ENCODE measurements at places on chromosomes 6 and 20. TPM values are rescaled to one million over a fixed set of nuclear protein-coding genes. Genes with fewer than 3 reads are reported as not detected.

MEP1A gene
- total RNA-seq: not detected

LAMP5 gene
- 0.17 TPM for total RNA-seq

KCNS1 gene
- 10.4 TPM for total RNA-seq

GRCh38 chr6:6678185-6678671, 89.7 kb downstream of the LY86 start:
- peak overlapping the region; percentile 84 for H3K27ac ChIP-seq
- DNase-seq: peak; percentile 23
- H3K27me3 ChIP-seq: peaks cover 5% of the 10 kb centered on the region
- H3K36me3 ChIP-seq: peaks cover 3% of the 10 kb centered on the region
- no peak overlapping the region for H3K4me3 ChIP-seq
- H3K4me1 ChIP-seq: peaks cover 25% of the 10 kb centered on the region

- no peak for DNase-seq
- H3K27ac ChIP-seq: peak overlapping the region; percentile 94
- H3K27me3 ChIP-seq: no peaks in the 10 kb centered on the region
Measured at GRCh38 chr20:31711179-31712111, 11.2 kb downstream of the BCL2L1 start.

- peak; percentile 32 for DNase-seq
- H3K27ac ChIP-seq: peak overlapping the region; percentile 31
- H3K4me3 ChIP-seq: no peak overlapping the region
- H3K36me3 ChIP-seq: no peaks in the 10 kb centered on the region
Measured at GRCh38 chr6:34912715-34913464, 23.8 kb downstream of the ANKS1A start.

DNA sequence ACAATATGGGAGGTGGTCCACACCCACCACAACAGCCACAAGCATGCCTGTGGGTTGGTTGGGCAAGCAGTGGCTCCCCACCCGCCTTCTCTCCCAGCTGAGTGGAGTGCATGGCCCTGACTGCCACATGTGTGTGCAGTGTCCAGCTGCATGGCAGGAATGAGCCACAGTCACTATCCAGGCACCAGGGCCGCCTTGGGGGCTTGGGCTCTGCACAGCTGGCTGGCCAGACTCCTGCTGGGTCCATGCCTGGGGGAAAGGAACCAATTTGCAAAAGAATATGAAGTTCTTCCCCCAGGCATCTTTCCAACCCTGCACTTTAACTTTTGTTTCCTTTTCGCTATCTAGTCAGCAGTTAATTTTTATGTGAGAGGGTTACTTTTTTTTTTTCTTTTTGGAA, 11.6 kb upstream of the ASCC3 start:
- no peaks in the 10 kb centered on the region for H3K27me3 ChIP-seq
- H3K36me3 ChIP-seq: no peaks in the 10 kb centered on the region
- no peak overlapping the region for H3K4me3 ChIP-seq
- H3K4me1 ChIP-seq: no peaks in the 10 kb centered on the region
- H3K27ac ChIP-seq: no peak overlapping the region
- DNase-seq: no peak

DNA sequence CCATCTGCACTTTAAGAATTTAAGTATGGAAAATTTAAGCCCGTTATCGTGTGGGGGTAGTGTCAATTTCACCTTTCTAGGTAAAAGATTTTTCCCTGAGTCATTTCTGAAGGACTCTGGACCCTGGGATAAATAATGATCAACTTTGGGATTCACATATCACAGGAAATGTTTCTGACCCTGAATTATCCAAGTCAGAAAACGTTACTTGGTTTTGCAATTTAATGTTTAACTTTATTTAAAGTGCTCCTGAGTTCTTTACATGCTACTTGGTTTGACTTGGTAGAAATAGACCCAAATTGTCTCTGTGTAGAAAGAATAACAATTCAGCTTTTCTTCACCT, 1.5 kb upstream of the SLC17A3 start:
- H3K27ac ChIP-seq: peak overlapping the region; percentile 34
- H3K27me3 ChIP-seq: no peaks in the 10 kb centered on the region

DNA sequence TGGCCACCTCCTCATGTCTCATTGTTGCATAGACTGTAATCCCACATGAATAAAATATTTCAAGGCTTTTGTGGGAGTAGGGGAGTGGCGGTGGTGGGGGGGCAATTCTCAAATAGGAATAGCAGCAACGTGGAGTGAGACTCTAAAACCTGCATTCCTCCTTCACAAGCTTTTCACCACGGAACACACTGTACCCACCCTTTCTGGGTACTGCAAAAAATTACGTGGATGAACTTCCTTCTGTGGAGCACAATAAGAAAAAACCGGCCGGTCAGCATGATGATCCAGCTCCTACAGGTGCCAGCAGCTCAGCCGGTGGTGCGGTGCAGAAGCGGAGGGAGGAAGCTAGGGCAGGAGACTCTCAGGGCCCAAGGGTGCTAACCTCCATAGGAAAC, 930 bp upstream of the RRAGD start:
- H3K27me3 ChIP-seq: peaks cover 63% of the 10 kb centered on the region
- peaks cover 7% of the 10 kb centered on the region for H3K36me3 ChIP-seq
- H3K4me3 ChIP-seq: peak overlapping the region; percentile 78
- no peak overlapping the region for H3K27ac ChIP-seq
- no peaks in the 10 kb centered on the region for H3K4me1 ChIP-seq
- no peak for DNase-seq

DNA sequence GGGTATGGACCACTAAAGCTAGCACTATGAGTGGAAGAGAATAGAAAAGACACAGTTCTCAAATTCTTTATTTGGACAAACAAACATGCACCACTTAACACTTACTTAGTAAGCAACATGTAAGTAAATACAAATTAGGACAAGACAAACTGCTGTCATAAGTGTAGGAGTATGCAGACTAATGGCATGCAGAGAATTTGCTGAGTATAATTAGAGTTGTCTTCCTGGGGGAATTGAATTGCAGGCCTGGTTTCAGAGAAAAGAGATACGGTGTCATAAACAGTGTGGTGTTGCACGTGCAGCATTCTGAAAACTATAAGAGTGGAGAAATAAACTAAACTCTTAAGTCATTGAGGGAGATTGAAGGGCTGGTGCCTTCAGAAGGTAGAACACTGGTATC, 125.2 kb upstream of the EYA4 start:
- H3K27me3 ChIP-seq: no peaks in the 10 kb centered on the region
- no peak overlapping the region for H3K4me3 ChIP-seq
- no peak overlapping the region for H3K27ac ChIP-seq
- H3K4me1 ChIP-seq: peaks cover 9% of the 10 kb centered on the region
- no peak for DNase-seq
- H3K36me3 ChIP-seq: no peaks in the 10 kb centered on the region
